ENCODE measurements at places on chromosomes 16 and 17. TPM values are rescaled to one million over a fixed set of nuclear protein-coding genes. Genes with fewer than 3 reads are reported as not detected.

Gene TPSD1
- total RNA-seq: not detected

Gene IL21R
- 24.6 TPM for total RNA-seq

Gene TMIGD1
- total RNA-seq: not detected

Gene RRAD
- total RNA-seq: 0.55 TPM

Gene RECQL5
- 35.5 TPM for total RNA-seq

Gene RNF43
- 0.23 TPM for total RNA-seq

Gene KRTAP9-2
- total RNA-seq: not detected

Gene SLFN11
- 65.6 TPM for total RNA-seq

Gene SYT17
- total RNA-seq: not detected

Gene PPP1R27
- total RNA-seq: not detected

Gene P2RX1
- total RNA-seq: 0.58 TPM

Gene CYGB
- not detected for total RNA-seq

Gene XAF1
- total RNA-seq: 261 TPM

Gene CES5A
- not detected for total RNA-seq

Gene CACNG5
- total RNA-seq: not detected

Gene USP43
- 0.28 TPM for total RNA-seq

Gene NOG
- not detected for total RNA-seq

Gene CRYBA1
- not detected for total RNA-seq

Gene CAMKK1
- total RNA-seq: 1.8 TPM

Gene GLP2R
- total RNA-seq: not detected

Gene SERPINF2
- 0.18 TPM for total RNA-seq

Gene ACSM2A
- 0.26 TPM for total RNA-seq

Gene ADGRG3
- not detected for total RNA-seq

Gene SGCA
- total RNA-seq: 0.23 TPM

Gene DRC7
- not detected for total RNA-seq

Gene MT1M
- not detected for total RNA-seq

Gene PDILT
- total RNA-seq: not detected

Gene KRT39
- not detected for total RNA-seq

Measured in activated CD8-positive, alpha-beta memory T cell treated with anti-CD3 and anti-CD28 coated beads, Interleukin-2, amount 10 ng/mL, durations not matched to agents 7 days and 5 days (primary cell).